ENCODE measurements at places on chromosomes 1 and 21. TPM values are rescaled to one million over a fixed set of nuclear protein-coding genes. Genes with fewer than 3 reads are reported as not detected.

DNA sequence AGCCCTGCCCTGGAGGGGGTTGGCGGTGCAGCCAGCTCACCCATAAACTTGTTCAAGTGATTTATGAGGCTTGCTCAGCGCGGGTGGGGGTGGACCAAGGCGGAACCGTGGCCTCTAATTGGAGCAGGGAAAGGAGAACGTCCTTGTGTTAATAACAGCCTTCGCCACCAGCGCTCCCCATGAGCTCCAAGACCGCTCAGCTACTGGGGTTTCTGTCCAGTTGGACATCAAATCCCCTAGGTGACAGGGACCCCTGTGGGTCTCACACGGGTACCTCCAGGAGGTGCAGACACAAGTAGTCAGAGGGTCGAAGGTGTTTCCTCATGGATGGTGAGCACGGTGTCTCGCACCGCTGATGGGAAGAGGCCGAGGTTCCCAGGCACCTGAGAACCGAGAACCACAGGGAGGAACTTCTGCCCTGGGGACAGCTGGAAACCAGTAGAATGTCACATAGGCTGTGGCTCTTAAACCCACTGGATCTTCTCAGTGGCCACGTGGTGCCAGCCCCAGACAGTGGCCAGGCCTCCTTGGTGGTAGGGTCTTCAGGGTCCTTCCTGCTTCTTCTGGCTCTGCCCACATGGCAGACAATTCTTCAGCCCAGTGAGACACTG, 3.7 kb upstream of the ACTRT2 start:
- no peak for DNase-seq

DNA sequence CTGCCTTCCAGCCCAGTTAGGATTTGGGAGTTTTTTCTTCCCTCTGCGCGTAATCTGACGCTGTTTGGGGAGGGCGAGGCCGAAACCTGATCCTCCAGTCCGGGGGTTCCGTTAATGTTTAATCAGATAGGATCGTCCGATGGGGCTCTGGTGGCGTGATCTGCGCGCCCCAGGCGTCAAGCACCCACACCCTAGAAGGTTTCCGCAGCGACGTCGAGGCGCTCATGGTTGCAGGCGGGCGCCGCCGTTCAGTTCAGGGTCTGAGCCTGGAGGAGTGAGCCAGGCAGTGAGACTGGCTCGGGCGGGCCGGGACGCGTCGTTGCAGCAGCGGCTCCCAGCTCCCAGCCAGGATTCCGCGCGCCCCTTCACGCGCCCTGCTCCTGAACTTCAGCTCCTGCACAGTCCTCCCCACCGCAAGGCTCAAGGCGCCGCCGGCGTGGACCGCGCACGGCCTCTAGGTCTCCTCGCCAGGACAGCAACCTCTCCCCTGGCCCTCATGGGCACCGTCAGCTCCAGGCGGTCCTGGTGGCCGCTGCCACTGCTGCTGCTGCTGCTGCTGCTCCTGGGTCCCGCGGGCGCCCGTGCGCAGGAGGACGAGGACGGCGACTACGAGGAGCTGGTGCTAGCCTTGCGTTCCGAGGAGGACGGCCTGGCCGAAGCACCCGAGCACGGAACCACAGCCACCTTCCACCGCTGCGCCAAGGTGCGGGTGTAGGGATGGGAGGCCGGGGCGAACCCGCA, at the start of gene PCSK9:
Gene PCSK9, plus strand, starts transcription at position 207 of the 741 bp plus-strand sequence. Its CDS starts 290 bp downstream, at position 497.
- no peak for DNase-seq

PTGS2 gene
- total RNA-seq, result 1.7 TPM

GPR153 gene
- total RNA-seq, result 25.3 TPM

DNA sequence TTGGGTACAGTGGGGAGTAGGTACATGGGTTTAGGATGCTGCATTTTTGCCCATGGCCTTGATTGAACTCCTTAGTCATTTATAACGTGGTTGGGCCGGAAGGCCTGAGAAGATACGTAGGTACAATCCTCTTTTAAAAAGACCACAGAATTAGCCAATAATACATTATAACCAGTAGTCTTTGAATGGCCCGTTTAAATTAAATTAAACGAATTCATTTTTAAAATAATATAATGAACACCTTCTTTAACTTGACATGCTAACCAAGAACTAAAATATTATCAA, 20.1 kb upstream of the ADAR start:
- no peak for DNase-seq

RGS8 gene
- total RNA-seq, result 7.8 TPM

DNAJC6 gene
- total RNA-seq, result 104 TPM

- peak; percentile 52 for DNase-seq
These were observed 140.9 kb upstream of the ARHGEF16 start for GRCh38 chr1:3313576-3313950.

DNA sequence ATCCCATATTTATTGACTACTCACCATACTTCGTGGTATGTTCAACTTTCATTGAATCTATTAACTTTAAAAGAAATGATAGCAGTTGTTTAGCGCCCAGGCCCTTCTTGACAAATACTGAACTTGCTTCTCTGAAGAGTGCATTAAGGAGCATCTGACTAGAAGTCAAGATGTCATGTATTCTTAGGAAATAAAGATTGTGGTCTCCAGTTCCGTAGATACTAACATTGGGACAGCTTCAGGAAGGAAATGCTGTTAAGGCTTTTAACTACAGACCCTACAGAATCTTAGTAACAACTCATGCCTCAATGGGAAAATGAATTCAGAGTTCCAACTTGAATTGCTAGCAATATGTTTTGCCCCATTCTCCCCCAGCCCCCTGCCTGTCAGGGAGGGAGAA, 14.8 kb downstream of the LYST start:
- no peak for DNase-seq

HOOK1 gene
- total RNA-seq, result 16.8 TPM

DNA sequence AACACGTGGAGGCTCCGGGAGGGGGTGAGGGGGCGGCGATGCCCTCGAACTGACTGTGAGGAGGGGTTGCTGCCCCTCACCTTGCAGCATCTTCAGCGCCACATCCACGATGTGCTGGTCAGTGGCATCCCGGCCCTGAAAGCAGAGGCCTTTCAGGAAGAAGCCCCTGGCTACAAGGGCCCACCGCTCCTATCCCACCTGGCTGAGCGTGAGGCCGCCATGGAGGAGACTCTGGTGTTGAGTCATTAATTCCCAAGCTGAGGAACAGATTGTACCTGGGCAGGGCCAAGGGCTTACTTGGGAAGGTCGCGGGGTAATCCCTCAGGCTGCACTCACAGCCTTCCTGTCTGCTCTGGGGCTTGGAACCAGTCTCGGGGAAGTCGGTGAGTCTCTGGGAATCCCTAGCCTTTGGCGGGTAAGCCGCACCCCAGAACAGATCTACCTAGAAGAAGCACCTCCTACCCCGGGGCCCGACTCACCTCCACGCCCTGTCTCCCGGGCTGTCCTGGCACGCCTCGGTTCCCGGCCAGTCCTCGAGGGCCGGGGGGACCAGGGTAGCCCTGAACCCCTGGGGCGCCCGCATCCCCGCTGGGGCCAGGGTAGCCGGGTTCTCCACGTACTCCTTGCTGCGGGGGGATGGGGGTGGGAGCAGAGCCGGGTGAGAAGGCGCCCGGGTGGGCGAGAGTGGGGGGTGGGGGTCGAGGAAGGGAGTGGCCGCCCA, 13.9 kb downstream of the COL9A2 start:
- DNase-seq, result no peak

DNA sequence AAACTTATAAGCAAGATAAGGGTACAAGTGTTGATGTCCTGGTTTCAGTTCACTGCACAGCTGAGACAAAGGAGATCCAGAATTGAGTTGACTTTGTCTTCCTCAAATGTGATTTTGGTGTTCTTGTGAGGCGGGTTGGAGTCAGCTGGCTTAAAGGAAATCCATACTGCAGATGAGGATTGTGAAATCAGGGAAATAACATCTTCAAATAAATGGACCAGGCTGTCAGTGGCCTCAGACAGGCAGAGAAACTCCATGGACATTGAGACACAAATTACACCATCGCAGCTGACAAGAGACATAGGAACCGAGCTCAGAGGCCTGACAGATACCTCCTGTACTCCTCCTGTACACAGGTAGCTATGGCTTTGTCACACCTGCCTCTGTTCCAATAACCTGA, 27.0 kb upstream of the REG4 start:
- DNase-seq, result no peak

GRCh38 chr1:5664906-5665875, 327.0 kb downstream of the NPHP4 start:
- DNase-seq, result no peak

- no peak for DNase-seq
These were observed 35.0 kb upstream of the TDRD10 start for GRCh38 chr1:154466921-154467417.

NR1I3 gene
- total RNA-seq, result 0.47 TPM

DNA sequence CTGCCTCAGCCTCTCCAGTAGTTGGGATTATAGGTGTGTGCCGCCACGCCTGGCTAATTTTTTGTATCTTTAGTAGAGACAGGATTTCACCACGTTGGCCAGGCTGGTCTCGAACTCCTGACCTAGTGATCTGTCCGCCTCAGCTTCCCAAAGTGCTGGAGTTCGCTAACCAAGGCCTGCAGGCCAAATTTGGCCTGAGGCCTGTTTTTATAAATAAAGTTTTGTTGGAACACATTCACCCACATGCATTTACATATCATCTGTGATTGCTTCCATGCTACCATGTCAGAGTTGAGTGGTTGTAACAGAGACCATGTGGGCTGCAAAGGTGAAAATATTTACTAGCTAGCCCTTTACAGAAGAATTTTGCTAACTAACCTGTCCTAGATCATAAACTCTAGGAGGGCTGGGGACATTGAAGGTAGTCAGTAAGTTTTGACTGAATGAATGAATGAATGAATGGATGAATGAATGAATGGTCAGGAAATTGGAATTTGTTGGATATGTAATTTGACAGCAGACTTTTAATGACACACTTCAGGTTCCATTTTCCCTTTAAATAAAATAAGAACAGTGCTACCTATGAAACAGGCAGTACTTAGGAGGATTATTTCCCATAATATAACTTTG, 38.4 kb downstream of the ROR1 start:
- no peak for DNase-seq

DNA sequence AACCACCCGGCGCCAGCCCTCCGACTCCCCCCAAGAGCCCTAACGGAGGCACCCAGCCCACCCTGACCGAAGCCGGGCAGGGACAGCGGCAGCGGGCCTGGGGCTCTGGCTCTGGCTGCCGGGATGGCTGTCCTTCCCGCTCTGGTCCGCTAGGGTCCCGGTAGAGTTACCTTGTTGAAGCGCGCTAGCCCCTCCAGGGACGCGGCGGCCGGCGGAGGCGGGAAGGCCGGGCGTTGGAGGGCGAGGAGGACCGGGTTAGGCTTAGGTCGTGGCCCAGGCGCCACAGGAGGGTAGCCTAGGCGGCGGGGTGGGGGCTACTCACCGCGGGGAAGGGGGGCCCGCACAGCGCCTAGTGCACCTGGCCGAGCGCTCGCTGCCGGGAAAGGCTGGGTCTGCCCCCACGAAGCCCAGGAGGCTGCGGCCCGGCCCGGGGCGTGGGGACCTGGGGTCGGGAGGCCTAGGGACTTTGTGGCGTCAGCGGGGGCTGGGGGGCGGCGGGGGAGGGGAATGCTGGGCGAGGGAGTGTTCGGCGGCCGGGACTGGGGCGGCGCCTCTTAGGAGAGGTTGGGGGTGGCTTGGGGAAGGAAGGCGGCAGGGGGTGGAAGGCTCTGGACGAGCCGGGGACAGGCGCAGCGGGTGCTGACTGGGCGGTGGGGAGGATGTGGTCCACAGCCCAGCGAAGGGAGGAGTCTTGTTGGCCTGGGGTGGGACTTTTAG, at the start of gene TRIM17:
Gene TRIM17, minus strand, starts transcription at position 645 of the 717 bp plus-strand sequence. CDS start 1,789 bp downstream, outside the sequence.
- peak; percentile 48 for DNase-seq

- peak; percentile 66 for DNase-seq
These were observed 3.2 kb upstream of the SAMD13 start for GRCh38 chr1:84298328-84298683.

RGS18 gene
- 0.78 TPM for total RNA-seq

IGSF3 gene
- 115 TPM for total RNA-seq

PALMD gene
- total RNA-seq, result 30.4 TPM

NUP210L gene
- total RNA-seq, result under 0.01 TPM

DNA sequence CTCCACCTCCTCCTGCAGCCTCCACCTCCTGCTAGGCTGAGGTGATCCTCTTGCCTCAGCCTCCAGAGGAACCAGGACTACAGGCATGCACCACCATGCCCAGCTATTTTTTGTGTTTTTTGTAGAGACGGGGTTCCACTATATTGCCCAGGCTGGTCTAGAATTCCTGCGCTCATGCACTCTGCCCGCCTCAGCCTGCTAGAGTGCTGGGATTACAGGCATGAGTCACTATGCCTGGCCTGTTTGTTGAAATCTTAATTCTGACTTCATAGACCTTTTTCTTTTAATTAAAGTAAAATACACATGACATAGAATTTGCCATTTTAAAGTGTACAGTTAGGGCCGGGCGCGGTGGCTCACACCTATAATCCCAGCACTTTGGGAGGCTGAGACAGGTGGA, 42.7 kb downstream of the FAAP20 start:
- DNase-seq, result no peak

FCMR gene
- total RNA-seq, result 0.47 TPM

All from occipital lobe (tissue), 3 donors.